ENCODE measurements at places on chromosomes 3 and 15.

DNA sequence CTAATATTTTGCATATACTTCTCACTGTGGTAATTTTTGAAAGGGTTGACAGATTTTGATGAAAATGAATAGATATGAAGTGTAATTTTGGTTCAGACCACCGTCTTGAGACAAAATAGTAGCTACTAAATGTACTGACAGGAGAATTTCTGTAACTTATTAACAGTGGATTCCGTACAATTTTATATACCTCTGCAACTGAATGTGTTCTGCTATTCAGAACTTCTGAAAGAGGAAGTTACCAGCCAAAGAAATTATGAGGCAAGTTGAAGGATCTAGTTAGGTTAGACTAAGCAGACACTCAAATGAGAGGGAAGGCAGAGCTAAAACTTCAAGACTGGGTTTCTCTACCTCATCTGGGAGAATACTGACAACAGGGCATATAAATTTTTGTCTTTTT is 29.4 kb downstream of the GAP43 start:
- DNase-seq, result no peak

DNA sequence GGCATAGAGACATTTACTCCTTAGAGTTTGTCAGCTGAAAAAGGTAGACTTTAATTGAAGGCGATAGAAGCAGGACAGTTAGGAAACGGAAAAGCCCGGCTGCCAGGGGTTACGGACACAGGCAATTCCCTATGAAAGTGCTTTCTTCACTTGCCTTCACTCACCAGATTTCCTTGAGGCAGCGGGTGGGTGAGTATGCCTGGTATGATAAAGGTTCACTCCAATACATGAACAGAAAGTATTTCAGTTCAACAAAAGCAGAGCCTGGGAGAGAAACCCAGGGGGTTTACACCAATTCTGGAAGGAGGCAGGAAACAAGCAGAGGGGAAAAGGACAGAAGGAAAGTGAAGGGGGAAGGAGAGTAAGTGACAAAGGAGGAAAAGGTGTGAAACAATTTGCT is 53.9 kb downstream of the QTRT2 start:
- no peak for DNase-seq

GRCh38 chr3:127834771-127835170 is 12.5 kb upstream of the MGLL start:
- no peak for DNase-seq

DNA sequence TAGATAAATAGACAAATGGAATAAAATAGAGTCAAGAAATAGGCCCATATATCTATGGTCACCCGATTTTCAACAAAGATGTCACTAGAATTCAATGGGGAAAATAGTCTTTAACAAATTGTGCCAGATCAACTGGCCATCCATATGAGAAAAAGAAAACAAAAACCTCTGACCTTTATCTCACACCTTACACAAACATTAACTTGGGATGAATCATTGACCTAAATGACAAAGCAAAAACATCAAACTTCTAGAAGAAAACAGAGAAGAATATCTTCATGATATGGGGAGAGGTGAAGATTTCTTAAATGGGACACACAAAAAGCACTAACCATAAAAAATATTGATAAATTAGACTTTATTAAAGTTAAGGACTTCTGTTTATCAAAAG is 31.9 kb downstream of the ITGA11 start:
- DNase-seq, result peak; percentile 49

- DNase-seq, result no peak
Observed at GRCh38 chr15:99408236-99409096, 157.2 kb downstream of the LRRC28 start.

DNA sequence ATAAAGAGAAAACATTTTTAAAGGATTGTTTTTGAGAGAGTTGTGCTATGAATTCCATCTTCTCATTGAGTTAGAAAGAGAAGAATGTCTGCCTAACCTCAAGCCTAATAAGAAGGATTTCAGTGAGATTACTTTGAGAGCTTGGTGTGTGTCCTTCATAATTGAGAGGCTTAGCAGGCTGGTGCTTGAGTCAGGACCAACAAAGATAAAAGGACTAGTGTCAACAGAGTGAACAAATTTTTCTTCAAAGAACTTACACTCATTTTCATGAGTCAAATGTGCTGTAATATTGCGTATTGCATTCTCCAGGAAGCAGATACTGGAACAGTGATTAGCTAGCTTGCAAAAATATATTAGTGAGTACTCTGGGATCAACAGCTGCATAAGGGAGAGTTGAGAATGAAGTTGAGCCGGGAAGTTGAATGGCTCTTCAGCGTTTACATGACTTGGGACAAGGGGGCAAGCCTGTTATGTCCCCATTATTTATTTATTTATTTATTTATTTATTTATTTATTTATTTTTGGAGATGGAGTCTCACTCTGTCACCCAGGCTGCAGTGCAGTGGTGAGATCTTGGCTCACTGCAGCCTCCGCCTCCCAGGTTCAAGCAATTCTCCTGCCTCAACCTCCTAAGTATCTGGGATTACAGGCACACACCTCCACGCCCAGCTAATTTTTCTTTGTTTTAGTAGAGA is 37.5 kb upstream of the SLITRK3 start:
- peak; percentile 36 for DNase-seq

- no peak for DNase-seq
Observed at GRCh38 chr3:8856071-8856470, 86.7 kb upstream of the OXTR start.

- DNase-seq, result no peak
Observed at GRCh38 chr15:48573780-48574179, 71.7 kb downstream of the FBN1 start.

GRCh38 chr3:24503616-24504113 is 9.0 kb upstream of the THRB start:
- no peak for DNase-seq

- peak; percentile 94 for DNase-seq
Observed at GRCh38 chr3:11238060-11238459, 34.1 kb upstream of the ATG7 start.

DNA sequence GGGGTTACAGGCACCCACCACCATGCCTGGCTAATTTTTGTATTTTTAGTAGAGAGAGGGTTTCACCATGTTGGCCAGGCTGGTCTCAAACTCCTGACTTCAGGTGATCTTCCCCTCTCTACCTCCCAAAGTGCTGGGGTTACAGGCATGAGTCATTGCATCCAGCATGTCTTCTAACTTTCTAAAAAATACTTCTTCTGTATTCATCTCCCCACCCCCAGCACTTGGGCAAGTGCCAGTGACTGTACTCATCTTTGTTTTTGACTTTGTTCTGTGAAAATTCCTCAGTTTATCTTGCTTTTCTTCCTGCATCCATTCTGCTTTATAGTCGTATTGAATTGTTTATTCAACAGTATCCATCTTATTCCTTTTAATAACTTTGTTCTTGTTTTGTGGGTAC is 47.6 kb downstream of the ARIH1 start:
- DNase-seq, result no peak

DNA sequence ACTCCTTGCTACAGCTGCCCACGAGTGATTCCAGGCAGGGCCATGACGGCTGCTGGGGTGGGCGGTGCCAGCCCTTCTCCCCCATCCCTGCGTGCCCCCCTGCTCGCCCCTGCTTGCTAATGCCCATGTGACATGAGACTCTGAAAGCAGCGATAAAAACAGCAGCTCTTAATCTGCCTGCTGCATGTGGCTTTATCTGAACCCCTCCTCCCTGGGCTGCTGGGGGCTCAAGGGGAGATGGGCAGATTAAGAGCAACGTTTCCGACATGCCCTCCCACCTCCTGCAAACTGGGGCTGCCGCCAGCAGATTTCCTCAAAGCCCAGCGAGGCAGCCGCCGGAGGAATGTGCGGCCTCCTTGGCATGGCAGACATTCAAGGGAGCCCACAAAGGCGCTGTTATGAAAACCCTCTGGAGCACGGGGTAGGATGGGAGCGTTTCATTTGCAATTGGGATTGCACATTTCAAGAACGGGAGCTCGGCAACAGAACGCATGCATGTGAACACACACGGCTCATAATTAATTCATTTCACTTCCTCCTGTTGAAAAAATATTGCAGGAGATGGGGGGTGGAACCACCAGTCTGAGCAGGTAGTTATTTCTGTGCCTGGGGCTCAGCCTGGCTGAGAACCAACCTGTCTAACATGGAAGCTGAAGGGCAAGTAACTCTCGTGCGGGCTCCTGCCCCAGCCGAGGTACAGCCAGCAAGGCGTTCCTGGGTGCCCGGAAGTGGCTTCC is 504.2 kb upstream of the PROK2 start:
- peak; percentile 6 for DNase-seq

DNA sequence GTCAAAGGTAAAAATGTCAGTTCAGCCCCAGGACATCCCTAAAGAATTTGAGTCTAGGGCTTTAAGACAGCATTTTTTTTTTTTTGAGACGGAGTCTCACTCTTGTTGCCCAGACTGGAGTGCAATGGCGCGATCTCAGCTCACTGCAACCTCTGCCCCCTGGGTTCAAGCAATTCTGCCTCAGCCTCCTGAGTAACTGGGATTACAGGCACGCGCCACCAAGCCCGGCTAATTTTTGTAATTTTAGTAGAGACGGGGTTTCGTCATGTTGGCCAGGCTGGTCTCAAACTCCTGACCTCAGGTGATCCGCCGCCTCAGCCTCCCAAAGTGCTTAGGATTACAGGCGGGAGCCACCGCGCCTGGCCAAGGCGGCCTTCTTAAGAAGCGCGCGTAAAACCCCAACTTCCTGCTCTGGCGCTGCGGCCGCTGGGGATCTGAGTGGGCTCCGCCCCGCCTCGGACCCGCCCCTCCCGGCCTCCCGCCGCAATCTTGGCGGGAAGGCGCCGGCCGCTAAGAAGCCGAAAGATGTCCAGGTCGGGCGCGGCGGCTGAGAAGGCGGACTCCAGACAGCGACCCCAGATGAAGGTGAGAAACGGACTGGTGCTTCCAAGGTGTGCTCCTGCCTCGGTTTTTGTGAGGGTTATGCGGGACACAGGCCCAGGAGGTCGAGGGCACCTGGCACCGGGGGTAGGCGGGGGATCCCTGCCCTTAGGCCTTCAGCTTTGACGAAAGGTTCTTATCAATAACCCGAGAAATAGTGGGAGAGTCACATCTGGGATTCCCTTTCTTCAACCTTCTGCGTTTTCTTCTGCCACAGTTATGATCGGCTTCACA is at the start of gene WDR76:
TSS of gene WDR76 (plus strand) at position 495 of the 834 bp plus-strand sequence. CDS start at position 526, 31 bp downstream.
- DNase-seq, result peak; percentile 93

DNA sequence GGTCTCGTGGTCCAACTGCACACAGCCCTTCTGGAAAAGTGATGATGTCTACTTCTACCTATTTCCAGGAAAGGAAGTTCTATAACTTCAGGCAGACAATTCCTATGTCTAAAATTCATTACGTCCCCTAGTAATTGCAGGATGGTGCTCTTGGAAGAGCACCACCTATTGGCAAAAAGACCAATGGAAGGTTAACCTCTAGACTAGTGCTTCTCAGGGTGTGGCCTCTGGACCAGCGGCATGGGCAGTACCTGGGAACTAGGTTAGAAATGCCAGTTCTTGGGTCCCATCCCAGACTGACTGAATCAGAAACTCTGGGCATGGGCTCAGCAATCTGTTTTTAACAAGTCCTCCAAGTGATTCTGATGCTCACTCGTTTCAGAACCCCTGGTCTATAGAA is 258.3 kb upstream of the ICE2 start:
- no peak for DNase-seq

DNA sequence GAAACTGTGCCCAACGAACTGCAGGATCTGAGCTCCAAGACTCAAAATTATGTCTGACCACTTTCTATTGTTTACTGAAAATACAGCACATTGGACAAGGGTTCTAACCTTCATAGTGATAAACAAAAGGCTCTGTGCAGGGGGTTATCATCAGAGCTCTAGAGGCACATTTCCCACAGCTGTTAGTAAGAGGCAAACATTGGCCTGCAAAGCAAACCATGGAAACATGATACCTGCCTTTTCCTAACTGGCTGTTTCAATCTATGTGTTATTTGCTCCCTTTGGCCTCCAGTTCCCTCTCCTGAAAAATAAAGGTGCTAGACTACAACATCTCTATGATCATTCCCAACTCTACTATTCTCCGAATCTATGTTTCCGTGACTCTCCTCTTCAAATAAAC is 159.7 kb upstream of the ARHGEF26 start:
- no peak for DNase-seq

GRCh38 chr15:65583701-65584100 is 27.2 kb downstream of the INTS14 start:
- peak; percentile 51 for DNase-seq
